ENCODE measurements at places on chromosomes 12 and 14.

GRCh38 chr12:51389302-51389999 lies 1.8 kb downstream of the GALNT6 start:
- no peak for DNase-seq

DNA sequence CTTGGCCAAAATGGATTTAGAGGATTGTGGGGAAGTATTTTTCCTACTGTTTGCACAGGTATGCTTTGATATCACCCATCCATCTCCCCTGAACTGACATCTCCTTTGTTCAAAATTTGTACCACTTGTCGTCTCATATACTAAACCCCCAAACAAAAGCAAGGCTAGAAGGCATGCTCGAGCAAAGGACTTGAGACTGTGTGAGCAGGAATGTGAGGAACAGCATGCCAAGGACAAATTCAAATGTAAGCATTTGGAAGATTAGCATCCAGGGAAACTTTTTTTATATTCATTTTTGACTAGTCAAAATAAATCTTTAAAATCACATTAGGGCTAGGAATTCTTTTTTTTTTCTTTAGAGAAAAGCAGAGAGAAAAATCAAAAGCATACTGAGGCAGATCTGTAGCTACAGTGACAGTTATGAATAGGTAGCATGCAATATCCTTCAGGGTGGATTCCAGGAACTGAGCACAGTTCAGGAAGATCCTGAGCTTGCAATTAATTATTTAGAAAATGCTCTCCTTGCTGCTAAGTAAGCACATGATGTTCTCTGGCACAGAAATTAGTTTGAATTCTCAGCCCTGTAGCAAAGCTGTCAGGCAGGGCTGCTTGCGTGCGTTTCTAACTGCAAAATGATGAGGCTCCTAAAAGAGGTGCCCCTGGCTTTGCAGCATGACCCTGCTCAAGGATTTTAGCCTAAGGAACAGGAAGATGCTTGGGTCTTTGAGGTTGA lies 327.7 kb downstream of the LRIG3 start:
- DNase-seq = no peak

DNA sequence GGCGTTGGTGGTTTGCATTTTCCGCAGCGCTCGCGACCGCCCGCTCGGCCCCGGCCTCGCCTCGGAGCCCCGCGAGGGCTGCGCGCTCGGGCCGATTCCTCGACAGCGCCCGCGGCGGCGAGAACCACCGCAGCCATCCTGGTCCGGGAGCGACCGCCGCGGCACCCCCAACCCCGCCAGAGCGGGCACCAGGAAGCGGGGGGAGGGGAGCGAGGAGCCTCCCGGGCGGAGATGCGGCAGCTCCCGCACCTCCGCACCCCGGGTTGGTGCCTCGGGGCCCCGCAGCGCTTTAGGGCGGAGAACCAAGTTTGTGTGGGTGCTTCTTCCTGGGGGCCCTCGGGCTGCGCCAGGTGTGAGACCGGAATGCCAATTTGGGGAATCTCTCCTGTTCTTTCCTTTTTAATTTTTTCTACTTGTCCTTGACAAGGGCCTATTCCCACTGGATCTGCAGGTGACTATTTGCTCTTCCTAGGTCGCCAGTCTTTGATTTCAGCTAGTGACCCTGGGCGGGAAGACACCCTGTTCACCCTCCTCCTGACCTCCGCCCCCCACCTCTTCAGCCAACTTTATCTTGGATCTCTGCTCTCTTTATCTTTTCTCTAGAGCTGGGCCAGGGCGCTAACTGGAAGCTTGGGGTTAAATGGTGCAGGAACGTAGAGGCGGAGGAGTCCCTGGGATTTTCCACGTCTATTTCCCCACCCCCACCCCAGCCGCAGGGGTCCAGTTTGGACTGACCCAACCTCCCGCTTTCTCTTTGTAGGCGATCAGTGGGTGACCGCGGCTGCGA lies at the start of gene SOCS2:
Gene SOCS2 (plus strand): TSS at position 751 of the 787 bp plus-strand sequence. CDS start 223 bp downstream, outside the sequence.
- peak; percentile 12 for DNase-seq

GRCh38 chr14:20456971-20457370 lies 1.9 kb downstream of the APEX1 start:
- DNase-seq = no peak

DNA sequence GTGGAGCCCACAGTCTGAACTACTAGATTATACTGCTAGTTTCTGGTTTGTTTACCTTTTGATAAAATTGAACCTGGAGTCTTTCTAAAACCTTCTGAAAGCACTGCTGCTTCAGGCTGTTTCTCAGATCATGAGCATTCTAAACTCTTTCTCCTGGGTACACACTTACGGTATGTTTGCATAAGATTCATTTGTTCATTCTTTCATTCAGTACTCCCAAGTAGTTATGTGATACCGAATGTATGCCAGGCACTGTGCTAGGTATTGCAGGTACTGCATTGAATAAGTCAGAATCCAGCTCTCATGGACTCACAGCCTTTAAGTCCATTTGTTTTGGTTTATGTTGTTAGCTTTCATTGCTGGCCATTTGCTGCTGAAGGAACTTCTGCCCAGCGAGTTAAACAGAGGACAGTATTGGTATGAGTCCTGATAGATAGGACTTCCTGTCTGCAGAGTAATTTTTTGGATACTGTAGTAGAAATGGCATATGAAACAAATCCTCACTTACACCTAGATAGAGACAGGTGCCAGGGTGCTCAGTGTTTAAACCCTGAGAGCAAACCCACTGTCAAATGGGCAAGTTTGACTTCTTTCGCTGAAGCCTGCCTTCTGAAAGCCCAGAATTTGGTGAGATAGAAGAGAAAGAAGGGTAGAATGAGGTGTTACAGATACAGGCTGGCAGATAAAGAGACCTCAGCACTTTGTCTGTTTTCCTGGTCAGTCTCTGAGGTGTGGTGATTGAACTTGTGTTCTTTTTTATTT lies 2.1 kb downstream of the SUSD6 start:
- DNase-seq = no peak

GRCh38 chr12:56806303-56806702 lies 43.2 kb downstream of the HSD17B6 start:
- DNase-seq = no peak

DNA sequence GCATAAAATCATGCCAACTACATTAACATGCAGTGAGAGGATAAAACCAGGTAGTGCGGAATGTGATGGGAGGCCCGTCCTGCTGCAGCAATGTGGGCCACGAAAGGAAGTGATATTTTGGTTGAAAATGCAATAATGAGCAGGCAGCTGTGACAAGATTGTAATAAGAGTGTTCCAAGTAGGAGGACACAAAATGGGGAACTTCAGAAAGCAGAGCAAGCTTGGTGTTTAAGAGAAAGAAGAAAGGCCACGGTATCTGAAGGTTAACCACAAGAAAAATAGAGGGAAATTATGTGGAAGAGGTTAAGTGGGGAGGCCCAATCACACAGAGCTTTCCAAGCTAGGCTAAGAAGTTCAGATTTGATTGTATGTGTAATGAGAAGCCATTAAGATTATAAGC lies 34.3 kb downstream of the OVCH1 start:
- DNase-seq = no peak

- no peak for DNase-seq
Observed at GRCh38 chr12:28060871-28061270, 88.3 kb upstream of the PTHLH start.

DNA sequence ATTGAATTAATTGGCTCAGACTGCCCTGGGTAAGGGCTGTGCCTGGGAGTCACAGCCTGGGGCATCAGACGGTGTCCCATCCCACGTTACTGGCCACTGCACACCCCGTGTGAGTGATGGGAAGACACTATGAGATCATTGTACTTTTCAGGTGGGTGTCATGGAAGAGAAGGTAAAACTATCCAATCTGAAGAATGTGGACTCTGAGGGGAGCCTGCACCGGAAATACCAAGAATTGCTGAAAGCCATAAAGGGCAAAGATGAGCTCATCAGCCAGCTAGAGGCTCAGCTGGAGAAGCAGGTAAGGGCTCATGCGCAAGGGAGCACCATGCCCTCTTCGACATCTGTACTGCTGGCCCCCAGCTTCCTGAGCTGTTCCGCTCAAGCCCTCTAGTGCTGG lies 24.0 kb downstream of the PLEKHH1 start:
- DNase-seq = no peak

- no peak for DNase-seq
Observed at GRCh38 chr14:61203081-61203753, 77.9 kb downstream of the TMEM30B start.

- no peak for DNase-seq
Observed at GRCh38 chr12:7444537-7444936, 584 bp upstream of the CD163L1 start.

DNA sequence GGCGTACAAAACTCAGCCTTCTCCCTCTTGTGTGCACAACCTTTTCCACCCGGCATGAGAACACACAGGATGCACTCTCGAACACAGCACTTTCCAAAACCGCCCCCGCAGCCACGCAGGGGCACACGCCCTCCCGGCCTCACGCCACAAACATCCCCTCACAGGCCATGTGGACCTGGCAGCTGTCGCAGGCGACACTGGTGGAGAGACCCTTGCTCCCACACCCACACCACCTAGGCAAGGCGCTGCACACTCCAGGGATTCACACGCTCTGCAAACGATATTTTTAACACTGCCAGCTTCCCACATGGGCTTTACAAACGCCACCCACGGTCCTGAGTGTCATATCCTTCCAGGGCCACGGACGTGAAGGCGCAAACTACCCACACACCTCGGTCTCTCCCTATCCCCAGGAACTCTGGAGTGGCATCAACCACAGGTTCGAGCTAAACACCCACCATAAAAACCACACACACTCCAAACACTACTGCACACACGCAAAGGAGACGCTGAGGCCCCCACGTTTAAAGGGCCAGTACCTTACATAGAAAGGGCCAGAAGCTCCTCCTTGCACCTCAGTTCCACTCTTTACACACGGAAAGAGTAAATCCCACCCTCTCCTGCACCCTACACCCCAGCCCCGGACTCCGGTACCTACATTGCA lies 12.4 kb upstream of the ITGB7 start:
- peak; percentile 50 for DNase-seq
